ENCODE measurements at places on chromosomes 5 and 9.

DNA sequence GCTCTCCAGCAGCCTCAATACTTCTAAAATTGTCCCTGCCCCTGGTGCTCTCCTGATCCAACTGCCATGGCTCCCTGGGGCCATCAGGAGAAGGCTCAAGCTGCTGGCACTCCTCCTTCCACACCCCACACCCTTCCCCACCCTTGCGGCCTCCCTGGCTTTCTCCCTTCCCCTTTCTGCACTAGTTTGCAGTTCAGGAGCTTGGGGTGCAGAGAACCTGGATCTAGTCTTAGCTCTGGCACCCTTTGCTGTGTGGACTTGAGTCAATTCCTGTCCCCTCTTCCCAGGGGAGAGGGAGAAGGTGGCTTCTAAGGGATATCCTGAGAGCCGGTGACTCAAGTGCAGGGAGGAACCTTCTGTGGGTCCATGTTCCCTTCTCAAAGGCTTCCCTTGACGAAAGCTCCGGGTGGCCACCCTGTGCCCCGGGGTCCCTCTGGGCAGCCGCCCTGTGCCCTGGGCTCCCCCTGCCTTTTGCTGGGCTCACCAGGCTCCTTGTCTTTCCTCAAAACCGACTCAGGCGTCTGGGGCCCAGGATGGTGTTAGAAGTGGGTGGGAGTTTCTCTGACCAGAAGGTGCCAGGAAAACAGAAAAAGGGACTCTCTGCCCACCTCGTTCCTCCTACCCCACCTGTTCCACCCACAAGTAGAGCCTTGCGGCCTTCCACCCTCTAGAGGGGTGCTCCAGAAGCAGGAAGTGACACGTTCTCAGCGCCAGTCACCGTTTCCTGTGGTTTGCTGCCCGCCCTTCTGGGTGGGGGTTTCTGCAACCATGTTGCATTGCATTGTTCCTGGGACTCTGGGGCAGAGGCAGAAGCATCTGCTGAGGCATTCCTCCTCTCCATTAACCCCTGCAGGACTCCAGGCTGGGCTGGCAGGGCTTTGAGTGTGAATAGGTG is 15.0 kb downstream of the GLIPR2 start:
- DNase-seq, result peak; percentile 82

DNA sequence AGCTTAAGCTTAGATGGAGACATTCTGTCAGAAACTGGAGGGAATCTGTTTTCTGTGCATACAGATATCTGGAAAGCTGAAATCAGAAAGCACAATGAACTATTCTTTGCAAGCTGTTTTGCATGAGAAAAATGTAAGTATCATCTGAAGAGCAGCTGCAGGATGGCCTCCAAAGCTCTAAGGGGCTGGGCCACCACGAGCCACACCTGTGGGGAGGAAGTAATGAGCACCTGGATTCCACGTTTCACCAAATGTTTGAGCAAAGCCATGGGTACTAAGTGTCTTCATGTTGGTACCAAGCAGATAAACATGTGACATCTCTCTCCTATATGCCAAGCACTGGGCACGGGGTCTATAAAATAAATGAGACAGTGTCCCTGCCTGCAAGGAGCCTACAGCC is 199.3 kb downstream of the TTLL11 start:
- DNase-seq, result no peak

- no peak for DNase-seq
Measured at GRCh38 chr5:22258139-22258538, 595.0 kb downstream of the CDH12 start.

- no peak for DNase-seq
Measured at GRCh38 chr5:55599148-55600050, 64.6 kb upstream of the PLPP1 start.

DNA sequence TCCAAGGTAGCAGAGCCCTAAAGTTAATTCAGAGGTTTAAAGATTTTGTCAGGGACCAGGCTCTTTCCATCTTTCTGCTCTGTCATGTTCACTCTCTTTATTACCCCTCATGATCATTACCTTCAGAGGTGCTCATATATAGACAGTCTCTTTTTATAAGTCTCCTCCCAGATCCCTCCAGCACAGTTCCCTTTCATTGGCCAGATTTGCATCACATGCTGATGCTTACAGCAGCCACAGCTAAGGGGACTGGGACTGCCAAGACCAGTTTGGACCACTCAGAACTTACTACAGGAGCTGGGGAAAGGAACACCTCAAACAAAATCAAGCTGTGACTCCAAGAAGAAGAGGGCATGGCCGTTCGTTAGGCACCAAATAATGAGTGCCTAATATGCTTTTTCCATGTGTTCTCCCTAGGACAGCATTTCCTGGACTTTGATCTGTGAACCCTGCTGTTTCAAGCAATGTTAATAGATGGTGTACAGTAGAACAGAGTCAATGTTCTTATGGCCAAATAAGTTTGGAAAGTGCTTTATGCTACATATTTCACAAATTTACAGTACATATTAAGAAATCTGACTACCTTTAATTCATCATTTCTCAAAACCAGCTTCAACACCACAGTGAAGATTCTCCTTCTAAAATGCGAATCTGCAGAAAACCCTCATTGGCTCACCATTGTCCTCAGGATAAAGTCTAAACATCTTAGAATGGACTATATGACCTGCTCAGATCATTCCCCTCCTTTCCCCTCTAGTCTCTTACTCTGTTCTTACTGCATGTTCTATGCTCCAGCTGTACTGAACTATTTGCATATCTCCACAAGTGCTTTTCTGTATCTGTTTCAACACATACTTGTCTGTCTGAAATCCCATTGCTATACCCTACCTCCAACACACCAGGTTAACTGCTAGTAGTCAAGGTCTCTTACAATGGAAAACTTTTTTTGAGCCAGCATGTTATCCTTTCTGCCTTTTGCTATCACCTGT is 3.4 kb downstream of the C5orf58 start:
- no peak for DNase-seq

GRCh38 chr5:135318924-135319323 is 80.1 kb downstream of the MACROH2A1 start:
- no peak for DNase-seq

- DNase-seq, result no peak
Measured at GRCh38 chr9:112170968-112171367, 4.1 kb downstream of the SUSD1 start.

DNA sequence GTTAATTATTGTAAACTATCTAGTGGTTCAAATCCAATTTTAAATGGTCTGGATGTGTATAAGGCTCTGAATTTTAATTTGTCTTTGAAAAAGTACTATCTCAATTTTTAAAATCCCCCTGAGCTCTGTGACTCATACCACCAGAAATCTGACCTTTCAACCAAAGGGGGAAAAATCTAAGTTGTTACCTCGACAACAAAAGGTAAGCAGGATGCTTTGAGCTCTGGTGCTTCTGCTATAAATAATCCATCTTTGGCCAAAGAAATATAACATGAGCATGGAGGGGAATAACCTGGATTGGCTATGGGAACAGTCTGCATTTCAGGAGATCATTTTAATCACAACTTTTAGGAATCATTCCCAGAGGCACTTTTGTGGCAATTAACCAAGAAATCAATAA is 76.3 kb upstream of the PCSK1 start:
- DNase-seq, result no peak

DNA sequence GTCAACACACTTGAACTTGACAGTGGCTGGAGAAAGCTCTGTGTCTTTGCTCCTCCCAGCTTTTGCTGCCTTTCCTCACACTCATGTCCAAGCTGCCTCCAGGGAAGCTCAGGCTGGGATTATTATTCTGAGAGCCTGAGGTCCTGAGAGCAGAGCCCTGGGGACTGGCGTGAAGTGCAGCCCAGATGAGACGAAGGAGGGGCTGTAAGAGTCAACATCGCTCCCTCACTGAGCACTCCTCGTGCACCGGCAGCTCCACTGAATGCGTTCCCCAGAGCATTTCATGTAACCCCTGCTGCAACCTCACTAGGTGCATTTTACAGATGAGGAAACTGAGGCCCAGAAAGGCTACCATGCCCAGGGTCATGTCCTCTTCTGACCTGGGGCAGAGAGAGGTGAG is 63.5 kb upstream of the PHYKPL start:
- no peak for DNase-seq

GRCh38 chr5:81425569-81425968 is 31.6 kb upstream of the ACOT12 start:
- DNase-seq, result peak; percentile 8

DNA sequence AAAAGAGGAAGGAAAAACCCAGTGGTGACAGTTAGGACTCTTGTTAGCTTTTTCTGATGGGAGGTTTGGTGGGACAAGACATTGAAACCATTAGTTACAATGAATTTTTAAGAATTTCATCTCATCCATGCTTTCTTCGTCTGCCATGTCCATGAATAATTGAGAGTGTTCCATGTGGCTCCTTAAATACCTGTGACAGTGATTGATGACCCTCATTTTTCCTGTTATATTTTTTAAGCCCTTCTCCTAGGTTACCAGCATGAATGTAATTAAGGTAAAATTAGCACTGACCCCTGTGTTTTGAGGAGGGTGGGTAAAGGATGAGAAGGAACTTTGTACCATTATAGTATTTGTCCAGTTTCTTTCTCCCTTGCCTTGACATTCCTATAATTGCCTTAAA is 23.5 kb upstream of the PHF2 start:
- no peak for DNase-seq

GRCh38 chr5:77645158-77645994 is 6.9 kb upstream of the OTP start:
- DNase-seq, result no peak

DNA sequence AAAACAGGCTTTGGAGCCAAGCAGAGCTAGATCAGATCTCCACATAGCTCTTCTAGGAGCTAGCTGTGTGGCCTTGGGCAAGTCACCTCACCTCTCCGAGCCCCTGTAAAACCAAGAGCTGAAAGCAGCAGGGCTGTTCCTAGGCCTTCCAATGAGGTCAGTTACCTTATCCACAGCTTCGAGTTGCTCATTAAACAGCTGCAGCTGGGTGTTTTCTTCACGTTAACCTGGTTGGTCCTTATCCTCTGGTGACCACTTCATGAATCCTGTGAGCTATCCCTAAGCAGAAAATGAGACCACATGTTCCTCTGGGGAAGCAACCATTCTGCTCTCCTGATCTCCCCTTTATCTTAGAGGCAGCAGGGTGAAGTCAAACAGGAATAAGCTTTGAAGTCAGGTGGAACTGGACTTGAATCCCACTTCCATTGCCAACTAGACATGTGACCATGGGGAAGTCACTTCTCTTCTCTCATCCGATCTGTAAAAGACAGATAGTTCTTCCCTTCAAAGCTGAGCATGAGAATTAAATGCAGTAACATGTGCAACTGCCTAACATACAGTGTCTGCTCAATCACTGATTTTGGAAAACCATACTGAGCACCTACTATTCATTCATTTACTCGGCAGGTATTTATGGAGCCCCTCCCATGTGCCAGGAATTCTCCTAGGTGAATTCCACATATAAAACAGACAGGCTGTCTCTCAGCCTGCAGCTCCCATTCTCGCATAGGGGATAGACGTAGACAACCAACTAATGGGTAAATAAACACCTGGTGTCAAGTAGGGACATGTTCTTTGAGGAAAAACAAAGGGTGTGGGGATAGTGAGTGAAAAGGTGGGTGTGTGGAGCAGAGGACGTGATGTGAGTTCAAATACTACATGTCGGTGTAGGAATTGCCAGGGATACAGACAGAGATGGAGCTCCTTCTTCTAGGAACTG is 111.7 kb upstream of the BOD1 start:
- no peak for DNase-seq

DNA sequence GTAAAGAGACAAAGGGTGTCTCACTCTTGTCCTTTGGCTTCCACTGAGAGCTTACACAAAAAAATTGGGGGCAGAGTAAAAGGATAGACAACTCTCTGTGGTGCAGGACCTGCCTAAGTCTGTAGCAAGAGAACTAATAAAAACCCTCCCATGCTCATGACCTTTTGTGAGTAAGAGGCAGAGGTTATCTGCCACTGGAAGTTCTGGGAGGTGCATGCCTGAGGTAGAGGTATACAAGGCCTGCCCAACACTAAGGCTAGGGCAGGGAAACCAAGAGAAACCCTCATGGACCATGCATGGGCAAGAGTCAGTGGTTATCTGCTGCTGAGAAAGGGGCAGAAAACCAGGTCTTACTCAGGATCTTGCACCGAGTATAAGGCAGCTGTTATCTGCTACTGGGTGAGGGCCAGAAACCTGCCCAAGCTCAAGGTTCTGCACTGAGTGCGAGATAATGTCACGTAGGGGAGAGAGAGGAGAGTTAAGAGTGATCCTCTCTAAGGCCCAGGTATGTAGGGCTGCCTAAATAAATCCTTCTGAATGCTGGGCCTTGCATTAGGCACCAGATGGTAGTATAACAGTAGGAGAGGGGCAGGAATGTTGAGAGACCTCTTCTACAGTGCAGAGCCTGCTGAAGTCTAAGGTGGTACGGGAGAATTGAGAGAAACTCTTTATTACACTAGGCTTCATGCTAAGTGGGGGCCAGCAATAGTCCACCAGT is 143.4 kb downstream of the MACROH2A1 start:
- no peak for DNase-seq

- DNase-seq, result no peak
Measured at GRCh38 chr5:1850324-1851154, 32.2 kb downstream of the IRX4 start.

DNA sequence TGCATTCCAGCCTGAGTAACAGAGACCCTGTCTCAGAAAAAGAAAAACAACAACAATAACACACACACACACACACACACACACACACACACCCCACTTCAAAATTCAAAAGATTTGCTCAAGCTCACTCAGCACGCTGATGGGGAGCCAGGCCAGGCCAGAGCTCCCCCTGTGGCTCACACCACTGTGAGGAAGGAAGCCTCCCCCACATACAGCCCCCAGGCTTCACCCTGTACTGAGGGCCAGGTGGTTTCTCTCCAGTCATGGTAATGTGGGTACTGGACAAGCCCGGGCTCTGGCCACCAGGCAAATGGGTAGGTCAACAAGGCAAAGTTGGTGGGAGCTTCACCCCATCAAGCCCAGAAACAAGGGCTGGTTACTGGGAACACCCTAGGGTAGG is 19.0 kb downstream of the ATOX1 start:
- no peak for DNase-seq

- no peak for DNase-seq
Measured at GRCh38 chr9:136242918-136243525, 2.6 kb downstream of the QSOX2 start.

- no peak for DNase-seq
Measured at GRCh38 chr5:138148811-138149210, 9.6 kb upstream of the NME5 start.

GRCh38 chr5:2724831-2725230 is 26.6 kb downstream of the IRX2 start:
- DNase-seq, result no peak

DNA sequence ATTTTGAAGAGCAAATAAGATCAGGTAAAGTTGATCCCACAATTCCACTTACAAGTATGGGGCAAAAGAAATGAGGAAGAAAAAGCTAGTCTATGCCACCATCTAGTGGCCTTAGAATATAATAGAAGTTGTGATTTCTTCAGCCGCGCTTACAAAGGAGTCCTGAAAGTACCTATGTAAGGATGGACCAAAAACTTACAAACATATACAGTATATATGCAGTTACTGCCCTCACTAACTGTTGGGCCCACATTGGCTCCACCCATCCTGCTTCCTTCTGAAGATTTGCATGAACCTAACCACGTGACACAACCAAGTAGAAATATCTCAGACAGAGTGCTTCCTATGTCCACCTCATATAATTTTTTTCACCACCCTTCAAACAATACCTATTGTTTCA is 11.7 kb upstream of the OR13D1 start:
- peak; percentile 13 for DNase-seq
